Activated gamma-delta T cell treated with anti-CD3 and anti-CD28 coated beads, Interleukin-2, amount 50 U/mL, for 16 hours (primary cell): ENCODE measurements at places on chromosomes 6 and 20.

- DNase-seq = no peak
These were observed 8.8 kb downstream of the MYL9 start for GRCh38 chr20:36549942-36550789.

DNA sequence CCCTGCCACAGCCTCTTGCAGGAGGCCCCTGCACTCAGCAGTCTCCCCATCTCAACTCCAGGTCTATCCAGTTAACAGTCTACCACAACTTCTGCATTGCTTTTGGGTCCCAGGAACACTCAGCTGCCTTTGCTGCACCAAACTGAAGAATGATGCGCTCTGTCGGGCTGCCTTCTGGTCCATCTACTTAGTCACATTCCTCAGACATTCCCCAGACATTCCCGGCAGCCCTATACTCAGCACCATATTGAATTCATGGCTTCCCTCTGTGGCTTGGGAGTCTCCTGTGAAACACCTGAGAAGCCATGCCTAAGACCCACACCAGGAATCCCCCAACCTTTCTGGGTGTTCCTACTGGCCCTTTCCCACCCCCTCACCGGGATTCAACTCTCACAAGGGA lies 99.6 kb upstream of the COL21A1 start:
- DNase-seq = no peak

DNA sequence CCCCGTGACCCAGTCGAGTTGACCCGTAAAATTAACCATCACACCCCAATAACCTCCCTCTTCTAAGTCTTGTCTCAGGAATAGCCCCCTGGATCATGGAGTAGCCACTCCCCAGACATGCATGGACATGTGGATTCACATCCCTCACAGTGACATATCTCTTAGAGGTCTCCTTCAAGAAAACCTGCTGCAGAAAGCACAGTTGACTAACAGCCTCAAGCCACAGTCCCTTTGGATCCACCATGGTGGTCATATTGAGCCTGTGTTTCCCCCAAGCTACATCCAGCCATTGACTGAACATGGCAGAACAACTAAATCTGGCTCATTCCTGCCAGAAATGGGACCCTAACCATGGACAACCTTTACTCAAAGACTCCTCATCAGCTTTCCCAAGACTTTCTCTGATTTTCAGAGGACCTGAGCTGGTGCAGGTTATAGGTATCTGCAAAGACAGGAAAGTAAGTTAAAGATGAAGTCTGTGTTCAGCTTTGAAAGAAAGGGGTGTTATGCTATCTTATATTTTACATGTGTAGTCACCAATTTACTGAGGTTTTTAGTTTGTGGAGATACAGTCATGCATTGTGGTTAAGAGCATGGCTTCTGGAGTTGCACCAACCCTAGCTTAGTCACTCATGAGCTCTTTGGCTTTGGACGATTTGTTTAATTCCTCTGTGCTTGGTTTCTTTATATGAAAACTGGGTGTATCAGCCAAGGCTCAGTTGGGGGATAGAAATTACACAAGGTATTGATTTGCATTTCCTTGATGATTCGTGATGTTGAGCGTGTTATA lies 219.1 kb downstream of the MYLK4 start:
- no peak for DNase-seq

DNA sequence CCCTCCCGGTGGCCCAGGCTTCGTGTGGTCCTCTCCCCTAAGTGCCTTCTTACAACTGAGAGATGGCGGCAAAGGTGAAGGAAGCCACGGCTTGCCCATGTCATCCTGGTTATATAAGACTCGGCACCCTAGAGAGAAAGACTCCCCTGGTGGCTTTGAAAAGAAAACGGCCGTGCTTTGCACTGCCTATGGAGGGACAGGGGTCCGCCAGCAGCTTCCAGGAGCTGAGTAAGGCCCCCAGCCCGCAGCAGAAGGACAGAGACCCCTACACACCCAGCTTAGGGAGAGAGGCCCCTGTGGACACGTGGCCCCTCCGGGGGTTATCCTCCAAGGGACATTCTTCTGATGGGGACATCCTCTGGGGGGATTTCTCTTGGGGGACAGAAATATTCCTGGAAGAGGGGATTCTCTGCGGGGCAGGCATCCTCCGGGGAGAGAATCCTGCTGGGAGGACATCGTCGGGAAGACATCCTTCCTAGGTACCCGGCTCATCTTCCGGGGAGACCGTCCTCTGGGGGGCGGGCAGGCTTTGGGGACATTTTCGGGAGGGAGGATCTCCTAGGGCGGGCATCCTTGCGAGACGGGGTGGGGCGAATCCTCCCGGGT lies 511 bp upstream of the OGFR start:
- DNase-seq = no peak

DNA sequence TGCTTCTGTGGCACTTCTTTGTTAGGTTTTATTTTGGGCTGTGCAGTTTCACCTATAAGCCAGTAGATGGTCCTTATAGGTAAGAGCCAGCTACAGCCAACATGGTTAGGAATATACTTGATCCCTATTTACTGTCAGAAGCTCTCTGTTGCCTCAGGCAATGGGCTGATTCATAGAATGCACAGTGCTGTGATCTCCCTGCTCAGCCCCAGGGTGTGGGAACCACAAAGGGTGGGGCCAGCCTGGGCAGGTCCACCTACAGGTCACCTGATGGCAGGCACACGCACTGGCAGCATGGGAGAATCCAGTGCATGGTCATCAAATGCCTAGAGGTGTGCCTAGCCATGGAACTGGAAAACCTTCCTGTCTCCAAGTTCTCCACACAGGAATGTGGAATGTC lies 191.9 kb downstream of the MOXD1 start:
- DNase-seq = no peak

DNA sequence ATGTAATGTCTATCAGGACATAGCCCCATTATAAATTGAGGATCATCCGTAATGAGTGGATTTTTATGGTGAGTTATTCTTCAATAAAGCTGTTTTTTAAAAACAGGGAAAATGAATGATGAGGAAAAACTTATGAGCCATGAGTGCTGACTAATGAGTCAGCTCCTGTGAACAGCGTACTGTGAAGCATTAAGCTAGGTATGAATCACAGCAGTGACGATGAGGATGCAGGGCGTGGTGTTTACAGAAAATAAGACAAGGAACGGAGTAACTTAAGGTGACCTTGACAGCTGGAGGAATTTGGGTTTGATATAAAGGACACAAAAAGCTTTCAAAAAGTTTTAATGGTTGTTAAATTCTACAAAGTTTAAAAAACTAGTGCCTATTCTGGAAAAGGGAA lies 96.3 kb downstream of the FOXF2 start:
- DNase-seq = no peak

- no peak for DNase-seq
These were observed 881 bp upstream of the AIG1 start for GRCh38 chr6:143059663-143060353.

- no peak for DNase-seq
These were observed 220.5 kb upstream of the PMEPA1 start for GRCh38 chr20:57930351-57930750.

DNA sequence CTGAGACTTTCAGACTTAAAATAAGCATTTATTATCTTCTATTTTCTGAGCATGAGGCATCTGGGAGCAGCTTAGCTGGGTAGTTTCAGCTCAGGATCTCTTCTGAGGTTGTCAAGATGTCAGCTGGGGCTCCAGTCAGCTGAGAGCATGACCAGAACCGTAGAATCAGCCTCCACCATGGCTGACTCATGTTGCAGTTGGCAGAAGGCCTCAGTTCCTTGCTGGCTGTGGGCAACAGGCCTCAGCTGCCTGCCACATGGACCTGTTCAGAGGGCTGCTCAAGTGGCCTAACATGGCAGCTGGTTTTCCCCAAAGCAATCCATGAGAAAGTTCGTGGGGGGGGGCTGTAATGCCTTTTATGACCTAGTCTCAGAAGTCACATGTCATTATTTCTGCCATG lies 142.3 kb downstream of the LY86 start:
- no peak for DNase-seq

DNA sequence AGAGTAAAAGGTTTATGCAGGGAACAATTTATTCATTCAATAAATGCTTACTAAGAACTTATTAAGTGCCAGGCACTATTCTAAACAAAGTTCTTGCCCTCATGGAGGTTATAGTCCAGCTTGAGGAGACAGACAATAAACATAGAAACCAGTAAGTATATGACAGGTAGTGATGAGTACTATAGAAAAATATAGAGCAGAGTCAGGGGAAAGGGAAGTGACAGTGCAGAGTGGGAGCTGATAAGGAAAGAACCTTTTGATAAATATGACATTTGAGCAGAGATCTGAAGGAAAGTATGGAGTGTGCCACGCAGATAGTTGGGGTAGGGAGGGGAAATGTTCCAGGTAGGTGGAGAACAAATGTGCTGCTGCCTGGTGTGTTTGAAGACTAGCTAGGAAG lies 12.1 kb downstream of the ACSS2 start:
- DNase-seq = no peak

DNA sequence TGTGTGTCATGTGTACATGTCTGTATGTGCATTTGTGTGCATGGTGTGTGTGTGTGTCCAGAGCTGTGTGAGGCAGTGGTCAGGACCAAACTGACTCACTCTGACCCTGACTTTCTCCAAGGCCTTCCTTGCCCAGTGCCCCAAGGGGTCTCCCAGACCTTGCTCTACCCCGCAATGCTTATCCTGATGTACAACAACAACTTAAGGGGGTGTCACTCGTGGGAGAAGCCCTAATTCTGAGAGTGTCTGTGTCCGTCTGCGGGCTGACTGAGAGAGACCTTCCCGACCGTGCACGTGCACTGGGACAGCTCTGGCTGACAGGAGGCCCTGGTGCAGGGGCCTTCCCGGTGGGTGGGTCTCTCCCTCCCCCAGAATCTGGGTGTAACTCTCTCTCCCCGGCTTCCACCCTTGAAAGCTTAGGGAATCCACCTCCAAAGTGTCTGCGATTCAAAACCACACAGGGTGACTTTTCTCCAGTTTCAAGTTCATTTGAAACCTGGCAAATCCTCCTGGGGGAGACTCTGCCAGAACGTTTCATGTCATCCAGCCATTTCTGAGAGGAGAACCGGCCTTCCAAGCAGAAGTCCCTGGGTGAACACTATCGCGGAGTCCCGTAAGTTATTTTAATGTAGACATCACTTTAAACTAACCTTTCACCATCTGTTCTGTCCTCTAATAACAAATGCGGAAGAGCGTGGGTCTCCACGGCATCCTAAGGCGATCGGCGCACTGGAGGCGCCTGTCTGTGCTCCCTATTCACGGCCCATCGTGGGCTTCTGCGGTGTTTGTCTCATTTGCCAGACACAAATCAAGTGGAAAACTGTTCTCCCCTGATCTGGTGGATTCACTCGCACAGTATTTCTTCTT lies 225.5 kb downstream of the TAF4 start:
- no peak for DNase-seq

DNA sequence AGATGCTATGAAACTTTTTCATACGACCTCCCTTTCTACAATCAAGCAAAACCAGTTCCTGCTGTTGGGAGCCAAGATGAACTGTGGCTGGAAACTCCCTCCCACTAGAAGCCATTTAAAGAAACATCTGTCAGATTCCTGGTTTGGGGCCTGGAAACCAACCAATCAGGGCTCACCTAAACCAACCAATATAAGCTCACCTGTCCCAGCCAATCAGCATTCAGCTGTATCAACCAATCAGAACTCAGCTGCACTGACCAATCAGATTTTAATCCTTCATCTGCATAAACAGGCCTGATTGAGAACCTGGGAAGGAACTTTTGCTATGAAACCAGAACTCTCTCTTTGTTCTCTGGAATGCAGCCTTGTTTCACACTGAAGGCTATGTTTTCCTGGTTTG lies 42.4 kb downstream of the SNX14 start:
- no peak for DNase-seq

- DNase-seq = no peak
These were observed 26.9 kb upstream of the STXBP5 start for GRCh38 chr6:147177286-147177685.

- no peak for DNase-seq
These were observed 37.7 kb upstream of the SIRPA start for GRCh38 chr20:1857466-1857865.

- DNase-seq = no peak
These were observed 229.6 kb downstream of the SAMD5 start for GRCh38 chr6:147738099-147738498.

- no peak for DNase-seq
These were observed 78.0 kb downstream of the FGD2 start for GRCh38 chr6:37083243-37084138.

DNA sequence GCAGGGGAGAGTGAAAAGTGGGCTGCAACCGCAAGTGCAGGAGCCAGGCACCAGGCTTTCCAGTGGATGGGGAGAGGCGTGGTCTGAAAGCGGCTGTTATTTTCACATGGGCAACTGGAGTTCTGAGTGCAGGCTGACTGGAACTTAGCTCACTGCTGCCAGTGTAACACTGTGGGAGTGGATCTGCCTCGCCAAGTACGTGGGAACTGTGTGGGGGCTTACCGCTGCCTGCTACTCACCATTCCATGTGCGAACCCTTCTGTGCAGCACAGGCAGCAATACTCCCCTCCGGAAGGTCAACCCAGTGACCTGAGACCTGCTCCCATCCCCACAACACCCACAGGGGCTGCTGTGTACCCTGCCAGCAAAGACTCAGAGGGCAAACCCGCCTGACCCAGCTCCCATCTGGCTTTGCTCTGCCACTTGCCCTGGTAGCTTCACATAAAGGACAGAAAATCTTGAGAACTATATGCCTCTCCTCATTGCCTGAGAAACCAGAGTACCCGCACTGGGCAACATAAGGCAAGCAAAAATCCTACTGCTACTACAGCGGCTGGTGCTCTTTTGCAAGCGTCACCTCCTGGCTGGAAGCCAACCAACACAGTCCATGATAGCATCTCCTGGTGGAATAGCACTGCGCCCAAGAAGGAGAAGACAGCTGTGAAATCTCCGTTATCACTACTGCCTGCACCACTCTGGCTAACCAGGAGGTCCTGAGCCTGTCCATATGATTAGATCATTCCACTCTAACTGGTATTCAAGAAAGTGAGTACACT lies 54.4 kb upstream of the SIRPG start:
- no peak for DNase-seq

GRCh38 chr6:50362706-50363105 lies 313.0 kb upstream of the DEFB112 start:
- no peak for DNase-seq

- DNase-seq = no peak
These were observed 18.5 kb downstream of the ZBP1 start for GRCh38 chr20:57601737-57602136.

- no peak for DNase-seq
These were observed 14.8 kb downstream of the HEY2 start for GRCh38 chr6:125764121-125764671.

GRCh38 chr20:50693001-50693400 lies 1.7 kb upstream of the RIPOR3 start:
- no peak for DNase-seq

- DNase-seq = no peak
These were observed 64.4 kb downstream of the SULF2 start for GRCh38 chr20:47720636-47721427.

DNA sequence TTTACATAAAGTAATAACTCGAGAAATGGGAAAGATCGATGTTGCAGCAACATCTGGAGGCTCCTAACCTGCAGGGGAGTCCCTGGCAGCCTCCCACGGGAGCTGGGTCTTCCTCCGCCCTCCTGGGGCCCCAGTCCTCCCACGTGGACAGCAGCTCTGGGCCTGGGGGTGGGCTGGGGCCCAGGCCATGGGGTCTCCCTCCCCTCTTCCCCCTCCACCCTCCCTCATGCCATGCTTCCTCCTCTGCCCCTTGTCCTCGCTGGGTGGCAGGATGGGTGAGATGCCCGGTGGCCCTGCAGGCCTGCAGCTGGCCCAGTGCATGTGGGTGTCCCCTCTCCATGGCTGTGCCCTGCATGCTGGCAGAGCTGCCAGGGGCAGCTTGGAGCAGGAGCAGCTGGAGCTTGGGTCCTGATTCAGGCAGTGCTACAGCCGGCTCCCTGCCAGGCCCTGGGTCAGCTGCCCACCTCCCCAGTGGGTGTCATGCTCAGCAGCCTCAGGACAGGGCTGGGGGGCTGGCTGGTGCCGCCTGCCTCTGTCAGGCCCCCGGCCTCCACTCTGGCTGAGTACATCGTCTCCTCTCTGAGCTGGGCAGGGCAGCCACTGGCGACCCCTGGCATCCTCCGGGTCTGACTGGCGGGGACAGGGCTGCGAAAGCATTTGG lies 48.9 kb upstream of the BHLHE23 start:
- DNase-seq = no peak
